Activated naive CD8-positive, alpha-beta T cell treated with anti-CD3 and anti-CD28 coated beads for 36 hours (primary cell): ENCODE measurements at places on chromosomes 16 and 17. TPM values are rescaled to one million over a fixed set of nuclear protein-coding genes. Genes with fewer than 3 reads are reported as not detected.

- peaks cover 2% of the 10 kb centered on the region for H3K4me1 ChIP-seq
- no peak overlapping the region for H3K27ac ChIP-seq
- DNase-seq, result no peak
Measured at GRCh38 chr16:74841904-74842303, 67.3 kb upstream of the FA2H start.

DNA sequence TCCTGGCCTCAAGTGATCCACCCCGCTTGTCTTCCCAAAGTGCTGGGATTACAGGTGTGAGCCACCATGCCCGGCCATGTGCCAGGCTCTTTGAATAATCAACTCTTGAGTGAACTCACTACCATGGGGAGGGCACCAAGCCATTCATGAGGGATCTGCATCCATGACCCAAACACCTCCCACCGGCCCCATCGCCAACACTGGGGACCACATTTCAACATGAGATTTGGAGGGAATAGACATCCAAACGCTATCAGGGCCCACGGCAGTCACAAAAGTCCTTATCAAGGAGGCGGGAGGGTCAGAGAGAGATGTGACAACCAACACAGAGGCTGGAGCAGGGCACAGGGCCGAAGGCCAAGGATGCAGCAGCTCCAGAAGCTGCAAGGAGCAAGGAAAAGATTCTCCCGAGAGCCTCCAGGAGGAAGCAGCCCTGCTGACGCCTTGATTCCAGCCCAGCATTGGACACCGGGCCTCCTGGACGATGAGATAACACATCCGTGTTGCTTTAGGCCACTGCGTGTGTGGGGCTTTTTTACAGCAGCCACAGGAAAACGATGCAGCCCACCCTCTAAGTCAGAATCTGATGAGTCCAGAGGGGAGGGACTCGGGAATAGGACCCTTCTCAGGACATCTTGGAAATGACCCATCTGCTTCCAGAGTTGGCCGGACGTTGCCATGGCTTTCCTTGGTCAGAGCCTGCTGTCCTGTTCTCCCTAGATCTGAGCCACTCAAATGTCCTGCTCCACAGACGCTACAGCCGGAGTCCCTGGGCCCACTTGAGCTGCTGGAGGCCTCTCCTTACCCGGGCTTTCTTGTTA lies 47.3 kb upstream of the CMIP start:
- no peak overlapping the region for H3K4me3 ChIP-seq
- H3K4me1 ChIP-seq, result no peaks in the 10 kb centered on the region
- no peak for DNase-seq
- H3K36me3 ChIP-seq, result no peaks in the 10 kb centered on the region
- H3K27ac ChIP-seq, result no peak overlapping the region
- no peaks in the 10 kb centered on the region for H3K27me3 ChIP-seq

DNA sequence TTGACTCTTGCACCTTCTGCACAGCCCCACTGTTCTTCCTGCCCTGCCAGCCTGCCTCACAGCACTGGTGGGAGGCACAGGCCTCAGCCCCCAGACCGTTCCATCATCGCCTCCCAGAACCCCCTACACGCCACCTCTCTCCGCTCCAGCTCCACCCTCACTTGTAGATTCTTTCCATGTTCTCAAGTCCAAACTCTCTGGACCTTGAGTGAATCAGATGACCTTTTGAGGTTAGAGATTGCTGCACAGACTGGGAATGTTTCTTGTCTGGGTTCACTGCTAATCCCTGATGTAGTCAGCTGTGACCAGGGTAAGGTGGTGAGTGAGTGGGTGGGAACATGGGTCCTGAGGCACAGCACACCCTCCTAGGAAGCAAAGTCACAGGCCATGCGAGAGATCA lies 272.4 kb downstream of the IRF8 start:
- no peak for DNase-seq
- H3K4me3 ChIP-seq, result no peak overlapping the region
- peaks cover 22% of the 10 kb centered on the region for H3K27me3 ChIP-seq
- H3K36me3 ChIP-seq, result no peaks in the 10 kb centered on the region
- no peaks in the 10 kb centered on the region for H3K4me1 ChIP-seq

- peak overlapping the region; percentile 76 for H3K27ac ChIP-seq
- peak overlapping the region; percentile 50 for H3K4me3 ChIP-seq
- H3K36me3 ChIP-seq, result peaks cover 16% of the 10 kb centered on the region
- peaks cover 4% of the 10 kb centered on the region for H3K27me3 ChIP-seq
Measured at GRCh38 chr17:50861822-50862528, 4.2 kb downstream of the TOB1 start.

DNA sequence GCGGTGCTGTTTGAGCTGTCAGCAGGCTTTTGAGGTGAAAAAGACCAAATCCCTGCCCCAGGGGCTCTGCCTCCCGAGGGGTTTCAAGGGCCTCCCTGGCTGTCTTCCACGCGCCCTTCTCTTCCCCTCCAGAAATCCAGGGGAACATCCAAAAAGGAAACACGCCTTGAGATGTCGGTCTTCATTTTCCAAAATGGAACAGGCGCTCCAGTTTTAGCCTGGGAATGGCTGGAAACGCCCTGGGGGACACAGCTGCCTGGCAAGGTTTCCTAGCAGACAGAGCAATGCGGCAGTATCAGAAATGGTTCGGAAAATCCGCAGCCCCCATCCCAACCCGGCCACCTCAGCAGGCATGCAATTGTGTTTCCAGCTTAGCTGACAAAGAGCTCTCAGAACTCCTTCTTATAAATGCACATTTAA lies 16.6 kb upstream of the LITAF start:
- no peaks in the 10 kb centered on the region for H3K36me3 ChIP-seq
- DNase-seq, result no peak
- no peaks in the 10 kb centered on the region for H3K27me3 ChIP-seq
- H3K27ac ChIP-seq, result no peak overlapping the region

GRCh38 chr17:77602062-77602746 lies 356.3 kb upstream of the TNRC6C start:
- no peaks in the 10 kb centered on the region for H3K27me3 ChIP-seq
- H3K27ac ChIP-seq, result no peak overlapping the region
- H3K4me3 ChIP-seq, result no peak overlapping the region

GRCh38 chr16:84724606-84725309 lies 25.0 kb downstream of the USP10 start:
- no peak for DNase-seq
- no peaks in the 10 kb centered on the region for H3K27me3 ChIP-seq
- no peak overlapping the region for H3K4me3 ChIP-seq
- peaks cover 69% of the 10 kb centered on the region for H3K4me1 ChIP-seq
- H3K27ac ChIP-seq, result peak overlapping the region; percentile 25

DNA sequence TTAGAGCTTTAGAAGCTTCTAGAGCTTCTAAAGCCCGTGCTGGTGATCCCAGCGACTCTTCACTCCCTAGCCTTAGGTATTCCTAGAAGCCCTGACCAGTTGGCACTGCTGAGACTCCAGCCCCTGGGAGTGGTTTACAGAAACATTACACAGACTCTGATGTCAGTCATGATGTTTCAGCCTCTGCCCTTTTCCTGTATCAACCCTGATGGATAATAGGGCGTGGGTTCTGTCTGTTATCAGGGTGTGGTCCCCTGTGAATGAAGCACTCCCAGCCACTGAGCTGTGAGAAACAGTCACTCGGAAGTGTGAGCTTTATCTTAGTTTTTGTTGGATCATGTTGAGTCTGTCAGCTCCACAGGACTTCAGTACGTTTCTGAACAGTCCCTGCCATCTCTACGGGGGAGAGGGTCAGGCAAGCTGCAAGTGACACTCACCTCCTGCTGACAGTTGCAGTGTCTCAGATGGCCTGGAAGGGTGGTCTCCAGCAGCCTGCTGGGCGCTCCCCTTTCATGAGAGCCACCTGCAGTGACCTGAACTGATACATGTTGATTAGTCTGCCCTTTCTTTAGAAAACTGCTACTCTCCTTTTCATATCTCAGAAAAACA lies 12.8 kb downstream of the GOSR2 start:
- DNase-seq, result no peak
- peaks cover 4% of the 10 kb centered on the region for H3K4me1 ChIP-seq
- peaks cover 17% of the 10 kb centered on the region for H3K36me3 ChIP-seq
- H3K4me3 ChIP-seq, result no peak overlapping the region
- H3K27me3 ChIP-seq, result no peaks in the 10 kb centered on the region

DNA sequence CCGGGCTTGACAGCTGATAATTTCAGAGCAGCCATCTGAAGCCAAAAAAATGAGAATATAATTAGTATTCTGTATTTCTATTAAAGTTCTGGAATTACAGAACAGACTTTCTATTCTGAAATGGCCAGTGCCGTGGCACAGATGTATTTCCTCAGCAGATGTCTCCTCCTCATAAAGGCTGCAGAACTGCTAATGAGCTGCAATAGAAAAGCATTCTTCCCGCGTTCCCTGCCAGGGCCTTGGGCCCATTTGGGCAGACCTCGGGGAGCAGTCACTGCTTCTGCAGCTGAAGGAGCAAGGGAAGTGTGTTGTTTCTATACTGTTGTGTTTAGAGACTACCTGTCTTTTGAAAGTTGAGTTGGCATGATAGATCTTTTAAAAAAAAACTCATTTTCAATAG lies 152.6 kb upstream of the CACNG5 start:
- DNase-seq, result no peak
- no peak overlapping the region for H3K4me3 ChIP-seq

- peak overlapping the region; percentile 42 for H3K27ac ChIP-seq
- no peaks in the 10 kb centered on the region for H3K27me3 ChIP-seq
- peaks cover 33% of the 10 kb centered on the region for H3K4me1 ChIP-seq
- H3K36me3 ChIP-seq, result peaks cover 2% of the 10 kb centered on the region
Measured at GRCh38 chr17:29615048-29615385, 7.7 kb downstream of the CORO6 start.

- no peak overlapping the region for H3K4me3 ChIP-seq
- H3K4me1 ChIP-seq, result no peaks in the 10 kb centered on the region
- DNase-seq, result no peak
- H3K27me3 ChIP-seq, result no peaks in the 10 kb centered on the region
Measured at GRCh38 chr17:2011411-2012371, 13.4 kb downstream of the RTN4RL1 start.

GRCh38 chr17:16459855-16460550 lies 32.0 kb downstream of the LRRC75A start:
- H3K27me3 ChIP-seq, result no peaks in the 10 kb centered on the region
- H3K4me3 ChIP-seq, result no peak overlapping the region
- no peak overlapping the region for H3K27ac ChIP-seq
- H3K4me1 ChIP-seq, result peaks cover 2% of the 10 kb centered on the region
- H3K36me3 ChIP-seq, result peaks cover 4% of the 10 kb centered on the region

- H3K27ac ChIP-seq, result no peak overlapping the region
- no peaks in the 10 kb centered on the region for H3K36me3 ChIP-seq
- no peak overlapping the region for H3K4me3 ChIP-seq
- DNase-seq, result no peak
- peaks cover 3% of the 10 kb centered on the region for H3K27me3 ChIP-seq
- no peaks in the 10 kb centered on the region for H3K4me1 ChIP-seq
Measured at GRCh38 chr16:25614716-25615265, 77.0 kb upstream of the HS3ST4 start.

- no peak overlapping the region for H3K27ac ChIP-seq
- no peaks in the 10 kb centered on the region for H3K36me3 ChIP-seq
- no peaks in the 10 kb centered on the region for H3K27me3 ChIP-seq
- no peak overlapping the region for H3K4me3 ChIP-seq
- peaks cover 34% of the 10 kb centered on the region for H3K4me1 ChIP-seq
- DNase-seq, result no peak
Measured at GRCh38 chr16:49465661-49466528, 92.3 kb downstream of the C16orf78 start.

GRCh38 chr17:40533896-40534295 lies 31.4 kb downstream of the CCR7 start:
- H3K4me3 ChIP-seq, result peak overlapping the region; percentile 46
- DNase-seq, result no peak
- no peaks in the 10 kb centered on the region for H3K27me3 ChIP-seq
- H3K36me3 ChIP-seq, result peaks cover 6% of the 10 kb centered on the region
- peaks cover 78% of the 10 kb centered on the region for H3K4me1 ChIP-seq
- H3K27ac ChIP-seq, result peak overlapping the region; percentile 90

GRCh38 chr17:15480204-15480603 lies 12.8 kb upstream of the CDRT4 start:
- no peak overlapping the region for H3K27ac ChIP-seq
- H3K36me3 ChIP-seq, result no peaks in the 10 kb centered on the region
- H3K4me3 ChIP-seq, result no peak overlapping the region
- H3K4me1 ChIP-seq, result no peaks in the 10 kb centered on the region
- DNase-seq, result no peak

- H3K36me3 ChIP-seq, result no peaks in the 10 kb centered on the region
- H3K27ac ChIP-seq, result no peak overlapping the region
- H3K27me3 ChIP-seq, result peaks cover 25% of the 10 kb centered on the region
- H3K4me1 ChIP-seq, result no peaks in the 10 kb centered on the region
Measured at GRCh38 chr17:44539673-44540072, 17.6 kb upstream of the FZD2 start.

GRCh38 chr16:64409783-64410210 lies 712.1 kb downstream of the CDH11 start:
- no peaks in the 10 kb centered on the region for H3K36me3 ChIP-seq
- H3K27ac ChIP-seq, result no peak overlapping the region
- DNase-seq, result no peak
- H3K4me1 ChIP-seq, result no peaks in the 10 kb centered on the region
- H3K27me3 ChIP-seq, result no peaks in the 10 kb centered on the region

DNA sequence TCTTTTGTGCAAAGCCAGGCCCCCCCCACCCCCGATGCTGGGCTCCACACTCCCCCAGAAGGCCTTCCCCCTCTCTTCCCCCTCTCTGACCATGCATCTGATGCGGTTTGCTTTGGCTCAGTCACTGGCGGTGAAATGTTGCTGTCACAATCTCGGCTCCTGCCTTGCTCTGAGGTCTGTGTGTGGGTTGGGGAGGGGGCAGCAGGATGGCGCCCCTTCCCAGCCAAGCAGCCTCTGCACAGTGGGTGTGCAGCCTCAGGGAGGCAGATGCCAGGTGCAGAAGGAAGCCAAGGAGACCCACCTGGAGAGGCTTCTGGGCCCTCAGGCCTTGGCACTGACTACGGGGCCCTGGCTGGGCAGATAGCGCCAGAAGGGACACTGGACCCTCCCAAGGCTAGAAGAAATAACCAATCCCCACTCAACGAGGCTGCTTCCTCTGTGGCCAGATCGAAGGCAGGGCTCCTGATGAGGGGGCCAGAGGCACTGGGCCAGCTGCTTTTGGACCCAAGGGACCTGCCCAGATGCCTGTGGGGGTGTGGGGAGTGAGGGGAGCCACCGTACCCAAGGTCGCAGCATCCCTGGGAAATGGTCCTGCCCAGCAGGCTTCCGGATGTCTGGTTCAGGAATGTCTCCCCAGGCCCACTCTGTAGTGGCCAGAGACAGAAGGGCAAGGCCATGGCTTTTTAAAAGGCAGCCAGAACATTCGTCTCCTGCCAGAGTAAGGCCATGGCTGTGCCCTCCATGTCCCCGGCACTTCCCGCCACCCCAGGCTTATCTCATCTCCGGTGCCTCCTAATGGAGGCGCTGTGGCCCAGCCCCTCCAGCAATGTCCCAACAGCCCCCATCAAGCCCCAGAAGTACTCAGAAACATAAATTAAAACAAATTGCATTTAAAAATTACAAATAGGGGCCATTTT lies 43.4 kb upstream of the SLC38A10 start:
- H3K4me1 ChIP-seq, result peaks cover 3% of the 10 kb centered on the region
- no peaks in the 10 kb centered on the region for H3K36me3 ChIP-seq
- no peak overlapping the region for H3K27ac ChIP-seq
- H3K4me3 ChIP-seq, result no peak overlapping the region
- DNase-seq, result no peak

The CIITA gene
- total RNA-seq, result 1.4 TPM

The MSLN gene
- total RNA-seq, result not detected

The SLC52A1 gene
- total RNA-seq, result not detected

The KRTAP2-1 gene
- total RNA-seq, result not detected

The VWA3A gene
- total RNA-seq, result 0.22 TPM

The TVP23B gene
- 31.7 TPM for total RNA-seq

The MARVELD3 gene
- not detected for total RNA-seq

The DNAH2 gene
- 0.14 TPM for total RNA-seq

The HCRT gene
- total RNA-seq, result not detected
